ENCODE measurements at places on chromosomes 13 and 19.

DNA sequence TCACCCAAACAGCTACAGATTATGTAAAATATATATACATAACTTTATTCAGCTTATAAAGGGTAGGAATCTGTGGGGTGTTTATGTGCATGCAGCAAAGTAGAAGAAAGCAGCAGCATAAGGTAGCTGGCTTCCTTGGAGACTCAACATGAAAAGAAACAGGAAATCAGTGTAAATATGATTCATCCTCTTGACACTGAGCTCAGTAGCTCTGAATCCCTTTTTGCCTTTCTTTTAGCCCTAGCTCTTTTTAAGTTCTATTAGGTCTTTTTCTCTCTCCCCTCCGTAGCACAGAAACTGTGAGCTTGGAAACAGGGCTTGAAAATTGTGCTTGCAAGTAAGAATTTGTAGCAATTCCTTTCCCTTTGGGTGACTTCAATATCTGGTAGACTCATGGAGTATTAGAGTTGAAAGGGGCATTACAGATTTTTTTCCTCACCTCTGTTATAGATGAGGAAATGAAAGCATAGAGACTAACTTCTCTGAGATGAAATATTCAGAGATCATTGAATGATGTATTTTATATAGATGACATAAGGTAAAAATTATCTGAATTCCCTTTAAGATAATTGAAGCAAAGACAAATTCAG lies 314.4 kb downstream of the PCDH9 start:
- DNase-seq = no peak

- no peak for DNase-seq
Measured at GRCh38 chr19:1861599-1862031, 1.8 kb downstream of the KLF16 start.

GRCh38 chr19:49326165-49326704 lies 1.2 kb upstream of the SLC6A16 start:
- no peak for DNase-seq

DNA sequence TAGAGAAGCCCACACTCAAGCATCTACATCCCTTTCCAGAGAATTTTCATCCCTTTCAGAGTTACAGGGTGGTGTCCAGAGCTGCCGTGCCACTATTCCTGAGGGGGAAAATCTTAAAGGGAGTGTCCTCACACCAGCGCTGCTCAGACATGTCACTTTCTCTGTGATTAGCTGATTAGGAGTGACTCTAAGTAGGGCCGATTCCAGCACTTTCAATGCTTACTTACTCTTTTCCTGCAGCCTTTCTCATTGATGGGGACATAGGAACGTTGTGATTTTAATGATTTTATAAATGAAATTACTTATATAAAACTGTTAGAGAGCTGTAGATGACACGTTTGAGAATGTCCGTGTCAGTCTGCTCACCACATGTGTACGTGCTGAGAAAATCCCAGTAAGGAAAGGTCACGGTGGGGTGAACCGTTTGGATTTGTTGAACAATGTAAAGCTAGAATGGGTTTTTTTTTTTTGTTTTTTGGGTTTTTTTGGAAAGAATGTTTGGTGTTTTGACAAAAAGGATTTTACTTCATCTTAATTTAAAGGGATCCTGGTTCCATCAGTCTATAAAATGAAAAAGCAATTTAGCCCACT lies 56.6 kb upstream of the SPATA13 start:
- DNase-seq = no peak

DNA sequence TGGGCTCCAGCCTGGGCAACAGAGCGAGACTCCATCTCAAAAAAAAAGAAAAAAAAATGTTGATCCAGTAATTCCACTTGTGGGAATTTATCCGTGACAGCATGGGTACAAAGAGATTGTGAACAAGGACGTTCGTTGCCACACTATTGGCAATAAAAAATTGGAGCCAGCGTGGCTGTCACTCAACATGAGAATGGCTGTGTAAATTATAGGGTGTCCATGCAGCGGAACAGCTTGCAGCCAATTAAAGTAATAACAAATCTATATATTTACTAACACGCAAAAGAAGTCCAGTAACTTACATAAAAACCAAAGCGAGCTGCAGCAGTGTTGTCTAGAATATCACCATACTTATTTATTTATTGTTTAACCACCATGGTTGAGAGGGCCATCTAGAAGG lies 19.3 kb downstream of the DPF1 start:
- no peak for DNase-seq
